D721Med (cell line): ENCODE measurements at places on chromosomes 7 and 10.

- no peak for DNase-seq
Observed at GRCh38 chr10:110646417-110647135, 2.4 kb downstream of the RBM20 start.

GRCh38 chr10:19902456-19902855, 86.2 kb downstream of the PLXDC2 start:
- no peak for DNase-seq

GRCh38 chr10:6089334-6090219, 743 bp downstream of the RBM17 start:
- DNase-seq, result no peak

DNA sequence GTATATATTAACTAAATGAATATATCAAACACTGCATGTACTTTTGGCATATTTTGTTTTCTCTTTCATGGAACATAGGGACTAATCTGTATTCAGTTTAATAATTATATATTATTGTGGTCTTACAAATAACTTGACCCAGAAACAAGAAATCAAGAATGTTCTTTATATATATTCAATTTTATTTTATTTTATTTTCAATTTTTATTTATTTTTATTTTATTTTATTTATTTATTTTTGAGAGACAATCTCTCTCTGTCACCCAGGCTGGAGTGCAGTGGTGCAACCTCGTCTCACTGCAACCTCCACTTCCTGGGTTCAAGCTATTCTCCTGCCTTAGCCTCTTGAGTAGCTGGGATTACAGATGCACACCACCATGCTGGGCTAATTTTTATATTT, 258.4 kb upstream of the MYO3A start:
- no peak for DNase-seq

DNA sequence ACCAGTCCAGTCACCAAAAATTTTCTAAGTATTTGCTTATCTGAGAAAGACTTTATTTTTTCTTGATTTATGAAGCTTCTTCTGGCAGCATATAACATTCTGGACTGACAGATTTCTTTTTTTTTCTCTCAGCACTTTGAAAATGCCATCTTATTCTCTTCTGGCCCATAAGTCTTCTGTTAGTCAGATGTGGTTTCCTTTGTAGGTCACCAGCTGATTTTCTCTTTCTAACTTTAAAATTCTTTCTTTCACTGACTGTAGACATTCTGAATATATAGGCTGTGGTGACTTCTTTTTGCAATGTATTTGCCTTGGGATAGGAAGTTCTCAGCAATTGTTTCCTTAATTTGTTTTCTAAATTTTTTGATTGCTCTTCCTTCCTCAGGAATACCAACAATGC, 172.5 kb downstream of the CCDC7 start:
- DNase-seq, result no peak

DNA sequence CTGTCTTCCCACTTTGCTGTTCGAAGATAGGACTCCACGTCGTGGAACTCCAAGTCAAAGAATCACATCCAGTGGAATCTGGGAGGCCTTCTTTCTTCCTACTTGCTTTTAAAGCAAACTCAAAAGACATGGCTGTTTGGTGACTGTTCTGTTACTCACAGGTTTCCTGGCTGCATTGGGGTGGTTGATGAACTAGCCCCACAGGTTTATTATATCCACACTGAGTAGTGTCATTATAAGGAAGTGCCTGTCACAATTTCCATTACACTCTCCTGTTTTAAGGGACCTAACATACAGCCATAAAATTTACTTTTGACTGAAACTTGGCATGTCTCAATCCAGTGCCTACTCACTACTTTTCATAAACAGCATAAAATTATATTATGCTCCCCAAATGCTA, 287.3 kb upstream of the SP4 start:
- no peak for DNase-seq

DNA sequence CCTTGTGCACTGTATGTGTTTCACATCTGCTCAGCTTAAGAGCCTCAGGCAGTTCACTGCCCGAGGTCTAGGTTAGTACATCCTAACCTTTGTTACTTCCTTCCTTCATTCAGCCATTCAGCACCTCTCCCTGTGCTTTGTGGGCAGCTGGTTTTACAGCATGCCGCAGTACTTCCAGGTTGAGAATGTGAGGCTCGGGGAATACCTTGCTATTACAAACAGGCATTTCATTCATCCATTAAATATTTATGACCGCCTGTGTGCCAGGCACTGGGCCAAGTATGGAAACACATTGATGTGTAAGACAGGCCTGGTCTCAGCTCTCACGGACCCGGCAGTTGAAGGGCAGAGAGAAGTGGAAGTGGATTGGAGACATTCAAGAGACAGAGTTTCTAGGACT, 82.4 kb downstream of the SHH start:
- no peak for DNase-seq

DNA sequence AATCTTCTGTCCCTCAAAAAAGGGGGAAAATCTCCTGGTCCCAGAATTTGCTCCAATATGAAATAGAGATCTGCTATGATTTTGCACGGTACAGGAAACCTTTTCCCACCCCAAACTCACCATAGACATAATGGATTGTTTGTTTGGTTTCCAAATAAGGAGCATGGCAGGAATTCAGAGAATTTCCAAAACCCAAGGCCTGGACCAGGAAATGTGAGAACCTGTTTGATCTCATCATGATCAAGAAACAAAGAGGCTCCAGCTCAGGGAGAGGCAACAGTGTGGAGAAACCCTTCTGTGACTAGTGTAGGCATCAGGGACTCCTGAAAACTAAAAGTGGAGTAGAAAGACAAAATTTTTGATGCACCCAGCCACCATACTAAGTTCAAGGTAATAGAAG, 1548.1 kb upstream of the LRRTM3 start:
- DNase-seq, result no peak

DNA sequence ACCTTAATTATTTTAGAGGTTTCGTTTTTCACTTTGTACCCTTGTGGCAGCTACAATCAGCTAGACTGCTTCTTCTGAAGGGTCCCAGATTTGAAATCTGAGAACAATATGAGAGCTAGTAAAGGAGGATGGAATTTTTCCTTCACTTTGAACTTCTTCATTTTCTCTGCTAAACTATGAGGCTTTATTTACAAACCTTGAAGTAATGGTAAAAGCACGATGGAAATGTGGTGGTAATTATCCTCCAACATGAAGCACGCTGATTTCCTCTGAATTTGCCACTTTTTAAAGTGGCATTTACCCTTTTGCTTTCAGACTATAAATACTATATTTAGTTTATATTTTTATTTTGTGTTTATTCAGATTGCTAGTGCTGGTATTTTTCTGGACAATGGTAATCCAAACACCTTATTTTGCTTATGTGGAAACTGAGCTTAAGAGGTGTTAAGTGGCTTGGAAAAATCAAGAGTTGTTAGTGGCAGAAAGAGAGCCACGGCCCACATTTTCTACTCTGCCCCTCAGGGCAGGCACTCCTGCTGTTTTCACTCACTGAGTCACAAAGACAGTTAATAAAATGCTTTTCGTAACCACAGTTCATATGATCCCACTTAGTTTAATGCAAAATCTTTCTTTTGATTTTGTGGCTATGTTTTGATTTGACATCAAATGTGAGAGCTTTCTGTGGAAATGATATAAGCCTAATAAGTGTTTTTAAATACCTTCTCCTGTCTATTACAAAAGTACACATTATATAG, 2.7 kb downstream of the SSMEM1 start:
- DNase-seq, result no peak

DNA sequence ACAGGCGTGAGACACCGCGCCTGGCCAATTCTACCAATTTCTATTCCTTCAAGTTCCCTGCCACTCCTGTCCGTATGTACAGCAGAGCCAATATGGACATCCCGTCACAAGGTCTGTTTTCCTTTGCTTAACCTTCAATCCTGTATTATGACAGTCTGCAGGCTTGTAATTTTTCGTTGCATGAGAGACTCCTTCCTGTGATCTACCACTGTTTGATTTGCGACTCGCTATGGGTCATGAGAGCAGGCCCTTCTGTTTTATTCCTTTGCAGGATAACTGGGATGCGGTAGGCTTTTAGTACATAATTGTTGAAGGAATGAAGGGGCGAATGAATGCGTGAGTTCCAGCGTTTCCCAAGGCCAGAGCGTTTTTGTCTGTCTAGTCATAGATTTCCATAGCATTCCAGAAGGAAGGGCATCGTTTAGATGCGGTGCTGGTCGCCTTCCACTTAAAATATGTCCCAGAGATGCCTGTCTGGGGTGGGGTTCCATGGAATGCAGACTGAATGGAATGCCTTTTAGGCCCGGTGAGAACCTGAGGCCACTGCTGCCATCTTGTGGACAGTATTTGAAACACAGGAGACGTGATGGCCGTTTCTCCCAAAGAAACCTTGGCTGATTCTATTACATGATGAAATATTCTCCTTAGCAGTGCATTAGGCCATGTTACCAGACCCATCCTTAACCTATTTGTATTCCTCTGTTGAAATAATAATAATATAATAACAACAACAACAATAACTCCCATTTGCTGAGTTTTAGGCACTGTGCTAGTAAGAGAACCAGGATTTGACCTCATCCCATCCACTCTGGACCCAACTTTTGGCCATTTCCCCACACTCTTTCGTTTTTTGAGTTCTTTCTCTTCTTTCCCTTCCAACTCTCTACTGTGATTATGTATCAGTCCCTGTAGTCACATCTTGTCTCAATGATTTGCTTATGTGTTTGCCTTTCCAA, 193.2 kb downstream of the MYOF start:
- DNase-seq, result peak; percentile 47

GRCh38 chr7:144863320-144863647, 27.4 kb upstream of the TPK1 start:
- no peak for DNase-seq

DNA sequence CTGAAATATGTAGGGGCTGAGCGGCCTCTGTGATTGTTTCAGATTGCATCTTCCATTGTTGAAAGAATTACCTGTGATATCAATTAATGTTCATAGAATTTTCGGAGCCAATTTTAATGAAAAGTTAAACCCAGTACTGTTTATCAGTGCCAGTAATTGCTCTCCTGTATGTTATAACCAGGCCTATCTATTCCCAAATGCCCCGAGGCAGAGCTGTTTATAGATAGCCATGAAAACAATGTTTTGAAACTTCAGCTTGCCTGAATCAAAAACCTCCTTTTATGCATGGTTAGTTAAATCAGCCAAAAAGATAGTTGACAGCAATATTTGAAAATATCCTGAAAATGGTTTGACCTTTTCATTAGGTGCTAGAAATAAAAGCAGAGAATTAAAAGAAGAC, 50.1 kb upstream of the HDAC9 start:
- no peak for DNase-seq

- no peak for DNase-seq
Observed at GRCh38 chr10:119112056-119112455, 8.1 kb downstream of the DENND10 start.

DNA sequence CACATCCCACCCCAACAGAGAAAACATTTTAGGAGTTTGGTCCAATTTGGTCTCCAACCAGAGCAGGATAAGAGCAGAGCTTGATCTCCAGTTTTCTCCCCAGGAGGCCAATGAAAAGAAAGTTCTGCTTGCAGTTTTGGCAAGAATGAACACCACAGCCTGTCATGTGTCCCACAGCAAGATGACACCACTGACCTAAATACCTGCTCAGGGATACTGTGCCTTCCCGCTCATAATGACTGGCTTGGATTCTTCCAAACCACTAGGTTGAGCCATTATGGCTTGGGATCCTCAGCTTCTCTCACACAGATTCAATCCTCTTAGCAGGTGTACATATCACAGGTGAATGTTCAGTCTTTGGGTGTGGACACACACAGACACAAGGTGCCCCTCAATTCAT, 53.3 kb downstream of the C10orf90 start:
- DNase-seq, result no peak

DNA sequence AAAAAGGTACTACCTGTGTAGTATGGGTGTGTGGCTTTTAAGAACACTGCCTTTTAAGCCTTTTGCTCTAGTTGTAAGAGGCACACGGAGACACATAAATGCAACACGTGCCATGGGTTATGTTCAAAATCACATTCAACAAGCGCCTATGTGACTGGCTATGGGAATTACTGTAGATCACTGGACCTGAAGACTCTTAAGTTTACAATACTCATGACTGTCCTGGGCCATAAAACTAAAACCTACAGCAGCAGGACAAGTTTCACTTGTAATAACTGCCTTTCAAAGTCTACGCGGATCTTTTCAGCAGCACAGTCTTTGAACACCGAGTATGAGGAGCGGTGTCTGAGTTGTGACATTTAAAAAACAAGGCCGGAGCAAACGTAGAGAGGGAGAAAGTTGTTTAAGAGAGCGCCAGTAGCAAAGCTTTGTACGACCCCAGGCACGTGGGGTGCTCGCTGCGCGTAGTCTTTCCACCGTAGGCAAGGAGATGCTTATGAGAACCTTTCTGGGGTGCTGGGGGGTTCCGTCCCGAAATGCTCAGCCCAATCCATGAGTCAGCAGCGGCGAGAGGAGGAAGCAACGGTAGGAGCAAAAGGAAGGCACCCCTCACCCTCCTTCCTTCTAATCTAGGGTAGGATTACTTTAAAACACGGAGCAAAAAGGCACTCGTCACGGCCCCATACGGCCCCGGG, 662 bp downstream of the DNAJC2 start:
- DNase-seq, result no peak

DNA sequence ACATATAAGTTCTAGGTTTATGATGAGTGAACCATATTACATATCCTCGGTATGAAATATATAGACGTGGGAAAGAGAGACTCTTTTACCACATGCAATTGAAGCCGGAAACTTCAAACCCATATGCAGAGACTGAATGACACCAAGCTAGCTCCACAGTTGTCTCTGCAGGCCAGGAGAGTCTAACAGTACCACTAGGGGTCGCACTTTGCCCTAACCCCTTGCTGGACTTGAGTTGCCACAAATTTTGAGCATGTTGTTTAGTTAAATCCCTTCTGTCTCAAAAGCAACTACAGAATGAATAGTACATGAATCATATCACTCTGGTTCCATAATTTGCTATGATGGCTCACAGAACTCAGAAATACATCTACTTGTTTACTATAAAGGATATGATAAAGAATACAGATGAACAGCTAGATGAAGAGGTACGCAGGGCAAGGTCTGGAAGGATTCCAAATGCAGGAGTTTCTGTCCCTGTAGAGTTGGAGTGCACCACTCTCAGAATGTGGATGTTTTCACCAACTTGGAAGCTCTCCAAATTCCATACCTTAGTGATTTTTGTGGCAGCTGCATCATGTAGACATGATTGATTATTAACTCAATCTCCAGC, 112.4 kb upstream of the YAE1 start:
- DNase-seq, result no peak

GRCh38 chr10:52187521-52188258, 126.4 kb upstream of the DKK1 start:
- DNase-seq, result no peak

DNA sequence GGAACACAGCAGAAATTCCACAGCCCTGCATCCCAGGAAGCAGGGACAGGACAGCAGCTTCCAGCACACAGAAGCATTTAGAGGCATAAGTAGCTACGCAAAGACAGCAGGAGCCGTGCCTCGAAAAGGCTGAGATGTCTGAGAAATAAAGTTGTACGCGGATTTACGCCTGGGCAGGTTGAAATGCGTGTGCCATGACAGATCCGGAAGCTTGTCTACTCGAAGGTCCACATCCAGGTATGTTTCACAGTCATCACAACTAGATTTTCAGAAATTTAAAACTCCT, 26.1 kb downstream of the DIP2C start:
- no peak for DNase-seq
